Activated effector memory CD4-positive, alpha-beta T cell treated with Interleukin-2 at 50 U/mL for 16 hours (primary cell): ENCODE measurements at places on chromosomes 3 and 15.

GRCh38 chr3:142274908-142275307 is 49.5 kb upstream of the GK5 start:
- no peak for DNase-seq

DNA sequence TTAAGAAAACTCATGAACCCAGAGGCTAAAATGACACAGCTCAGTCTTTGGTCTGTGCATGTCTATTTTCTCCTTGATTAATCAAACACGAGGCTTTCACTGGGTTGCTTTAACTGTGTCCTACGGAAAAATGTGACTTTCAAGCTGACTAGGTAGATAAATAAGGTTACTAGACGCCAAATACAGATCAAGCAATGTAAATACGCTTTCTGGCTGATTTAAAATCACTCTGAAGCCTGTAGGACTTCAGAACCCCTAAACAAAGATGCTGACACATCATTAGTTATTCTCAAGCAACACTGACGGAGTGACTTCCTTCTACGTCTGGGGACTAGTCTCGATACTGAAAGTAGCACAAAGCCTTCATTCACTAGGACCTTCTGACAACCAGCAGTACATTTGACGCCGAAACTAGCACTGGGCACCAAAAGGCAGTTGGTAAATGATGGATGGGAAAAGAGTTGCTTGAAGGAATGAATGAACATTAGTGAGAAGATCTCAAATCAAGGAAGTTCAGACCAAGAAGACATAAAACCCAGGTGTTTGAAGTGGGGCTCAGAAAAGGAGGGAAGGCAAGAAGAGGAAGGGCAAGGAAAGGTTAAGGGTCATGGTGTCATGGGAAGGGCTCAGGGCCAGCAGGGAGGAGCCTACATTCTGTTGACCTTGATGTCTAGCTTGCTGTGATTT is 67.1 kb upstream of the CDV3 start:
- no peak for DNase-seq

DNA sequence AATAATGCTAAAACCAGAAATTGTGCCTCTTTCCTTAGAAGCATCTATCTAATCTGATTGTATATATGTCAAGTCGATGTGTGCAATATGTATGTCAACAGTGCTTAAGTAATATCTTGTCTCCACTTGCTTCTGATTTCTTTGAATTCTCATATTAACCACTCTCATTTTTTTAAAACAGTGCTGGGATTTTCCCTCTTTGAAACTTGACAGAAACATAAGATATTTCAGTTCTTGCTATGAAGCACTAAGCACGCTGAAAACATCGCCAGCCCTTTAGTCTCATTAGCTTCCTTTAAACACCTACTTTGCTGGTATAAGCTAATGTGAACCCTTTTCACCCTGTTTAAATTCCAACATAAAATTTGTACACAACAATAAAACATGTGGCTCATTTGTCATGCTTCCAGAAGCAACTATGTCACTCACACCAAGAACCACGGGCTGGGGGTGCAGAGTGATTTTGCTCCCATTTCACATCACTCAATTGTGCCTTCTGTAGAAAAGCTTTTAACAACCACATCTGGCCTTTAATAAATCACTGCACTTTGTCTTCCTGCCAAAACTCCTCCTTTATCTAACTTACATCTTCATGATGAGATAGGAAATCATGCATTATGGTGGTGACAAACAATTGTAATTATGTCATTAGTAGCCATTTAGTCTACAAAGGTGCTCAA is 185.2 kb downstream of the FOXP1 start:
- no peak for DNase-seq

DNA sequence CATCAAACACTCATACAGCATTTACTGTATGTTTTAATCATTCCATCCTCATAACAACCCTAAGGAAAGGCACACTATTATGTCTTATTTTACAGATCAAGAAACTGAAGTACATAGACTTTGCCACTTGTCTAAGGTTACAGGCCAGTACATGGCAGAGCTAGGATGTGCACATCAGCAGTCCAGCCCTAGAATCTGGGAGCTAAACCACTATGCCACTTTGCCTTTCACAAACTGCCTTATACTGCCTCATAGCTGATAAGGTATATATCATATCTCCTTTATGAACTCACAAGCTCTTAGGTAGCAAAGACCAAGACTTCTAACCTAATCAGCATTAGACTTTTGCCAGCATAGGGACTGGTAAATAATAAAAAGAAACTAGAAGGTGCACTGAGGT is 49.1 kb downstream of the MYO9A start:
- DNase-seq = no peak

GRCh38 chr3:54533856-54534255 is 394.0 kb downstream of the LRTM1 start:
- no peak for DNase-seq

GRCh38 chr3:125061170-125061569 is 5.4 kb upstream of the HEG1 start:
- DNase-seq = no peak

DNA sequence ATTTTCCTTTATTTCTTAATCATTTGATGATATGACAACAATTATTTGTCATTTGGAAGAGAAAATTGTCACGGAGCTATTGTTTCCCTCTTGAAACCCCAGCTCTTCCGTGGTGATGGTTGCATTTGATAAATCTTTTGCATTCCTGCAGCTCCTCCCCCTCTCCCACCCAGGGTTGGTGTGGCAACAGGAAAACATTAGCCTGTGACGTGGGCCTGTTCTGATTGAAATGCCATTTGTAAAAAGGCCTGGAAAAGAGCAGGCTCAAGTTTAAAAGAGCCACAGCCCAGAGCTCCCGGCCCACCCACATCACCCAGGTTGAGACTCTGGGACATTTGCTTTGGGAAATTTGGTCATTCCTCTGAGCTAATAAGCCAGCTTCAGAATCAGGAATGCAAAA is 282.5 kb downstream of the RPLP1 start:
- DNase-seq = no peak

DNA sequence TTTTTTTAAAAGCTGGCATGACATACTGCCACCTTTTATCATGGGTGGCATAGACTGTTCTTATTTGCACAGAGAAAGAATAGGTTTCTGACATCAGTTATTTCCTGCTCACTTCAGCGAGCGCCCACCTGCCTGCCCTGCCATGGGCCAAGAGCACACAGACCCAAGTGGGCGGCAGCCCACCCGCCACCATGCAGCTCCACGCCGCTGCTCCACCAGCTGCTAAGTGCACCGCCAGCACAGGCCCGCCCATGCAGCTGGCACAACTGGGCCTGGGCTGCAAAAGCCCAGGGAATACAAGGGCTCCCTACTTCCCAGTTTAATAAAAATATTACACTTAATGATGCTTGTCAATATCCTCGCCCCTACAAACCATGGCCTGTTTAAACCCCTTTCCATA is 15.4 kb downstream of the ZNF148 start:
- DNase-seq = no peak

GRCh38 chr3:126036056-126036549 is 47.8 kb downstream of the SLC41A3 start:
- DNase-seq = no peak

- DNase-seq = no peak
These were observed 36.7 kb downstream of the RASGRF1 start for GRCh38 chr15:79053894-79054293.

- no peak for DNase-seq
These were observed 146.4 kb upstream of the PFN2 start for GRCh38 chr3:150117076-150117475.

- peak; percentile 73 for DNase-seq
These were observed 44.2 kb downstream of the RBPMS2 start for GRCh38 chr15:64731012-64731804.

- no peak for DNase-seq
These were observed 5.3 kb upstream of the SRGAP3 start for GRCh38 chr3:9254764-9255163.

- DNase-seq = no peak
These were observed 76.7 kb downstream of the FLNB start for GRCh38 chr3:58084788-58085543.

- no peak for DNase-seq
These were observed 400.8 kb upstream of the THBS1 start for GRCh38 chr15:39180030-39180429.

DNA sequence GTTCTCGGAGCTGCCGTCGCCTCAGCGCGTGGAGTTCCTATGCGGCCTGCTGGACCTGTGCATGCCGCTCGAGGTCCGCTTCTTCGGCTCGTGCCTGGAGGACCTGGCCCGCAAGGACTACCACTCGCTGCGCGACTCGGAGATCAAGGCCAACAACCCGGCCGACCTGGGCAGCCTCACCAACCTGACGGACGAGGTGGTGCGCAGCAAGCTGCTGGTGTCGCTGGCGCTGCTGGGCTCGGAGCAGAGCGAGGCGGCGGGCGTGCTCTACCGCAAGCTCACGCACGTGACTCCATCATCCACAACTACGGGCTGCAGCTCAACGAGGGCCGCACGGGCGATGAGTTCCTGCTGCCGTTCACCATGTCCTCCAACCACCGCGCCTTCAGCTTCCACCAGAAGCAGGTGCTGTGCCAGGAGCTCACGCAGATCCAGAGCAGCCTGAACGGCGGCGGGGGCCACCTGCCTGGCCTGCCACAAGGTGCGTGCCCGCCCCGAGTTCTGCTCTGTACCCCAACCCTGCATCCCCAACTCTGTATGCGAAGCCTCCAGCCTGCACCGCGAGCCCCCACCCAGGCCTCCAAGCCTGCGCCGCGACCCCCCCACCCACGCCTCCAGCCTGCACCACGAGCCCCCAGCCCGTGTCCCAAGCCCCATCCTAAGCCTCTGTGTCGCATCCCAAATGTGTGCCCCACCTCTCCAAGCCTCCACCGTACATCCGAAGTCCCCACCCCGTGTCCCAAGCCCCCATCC is 178.2 kb downstream of the OR4M2 start:
- no peak for DNase-seq
